ENCODE measurements at places on chromosomes 4 and X.

DNA sequence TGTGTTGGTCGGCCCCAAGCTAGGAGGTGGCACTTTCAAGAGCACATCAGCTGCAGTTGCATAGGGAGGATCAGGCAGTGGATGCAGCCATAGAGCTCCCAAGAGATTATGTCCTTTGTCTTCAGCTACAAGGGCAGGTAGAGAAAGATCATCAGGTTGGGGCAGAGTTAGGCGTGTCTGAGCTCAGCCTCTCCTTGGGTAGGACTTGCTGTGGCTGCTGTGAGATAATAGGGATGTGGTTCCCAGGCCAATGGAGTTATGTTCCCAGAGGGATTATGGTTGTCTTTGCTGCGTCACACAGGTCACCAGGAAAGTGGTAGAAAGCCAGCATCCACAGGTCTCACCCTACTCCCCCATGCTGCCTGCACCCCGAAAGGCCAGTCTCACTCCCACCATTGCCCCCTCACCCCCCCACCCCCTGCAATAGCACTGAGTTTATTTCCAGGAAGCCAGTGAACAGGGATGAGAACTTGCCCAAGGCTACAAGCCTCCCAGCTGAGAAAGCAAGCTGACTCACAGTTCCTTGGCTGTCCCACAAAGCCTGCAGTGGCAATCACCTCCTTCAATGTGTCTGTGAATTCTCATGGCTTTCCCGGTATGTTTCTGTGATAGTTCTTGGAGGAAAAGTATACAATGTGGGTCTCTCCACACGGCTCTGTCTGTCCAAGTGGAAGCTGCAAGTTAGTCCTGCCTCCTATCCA lies 148.4 kb downstream of the STPG2 start:
- no peak for DNase-seq

- peak; percentile 66 for DNase-seq
Measured at GRCh38 chrX:100413229-100413628, 3.2 kb upstream of the PCDH19 start.

DNA sequence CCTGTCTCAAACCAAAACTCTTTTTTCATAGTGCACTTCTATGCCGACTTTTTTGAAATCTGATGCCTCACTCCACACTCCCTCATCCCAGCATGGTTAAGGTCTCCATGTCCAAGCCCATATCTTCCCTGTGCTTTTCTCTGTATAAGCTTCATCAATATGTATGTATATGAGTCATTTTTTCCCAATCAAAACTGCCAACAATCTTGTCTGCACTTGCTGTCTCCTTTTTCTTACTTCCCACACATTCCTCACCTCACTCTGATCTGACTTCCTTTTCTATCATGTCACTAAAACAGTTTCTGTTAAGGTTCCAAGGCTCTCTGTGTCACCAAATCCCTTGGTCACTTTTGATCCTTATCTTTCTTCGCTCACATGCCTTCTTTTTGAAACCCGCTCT lies 88.2 kb upstream of the GPR50 start:
- no peak for DNase-seq

DNA sequence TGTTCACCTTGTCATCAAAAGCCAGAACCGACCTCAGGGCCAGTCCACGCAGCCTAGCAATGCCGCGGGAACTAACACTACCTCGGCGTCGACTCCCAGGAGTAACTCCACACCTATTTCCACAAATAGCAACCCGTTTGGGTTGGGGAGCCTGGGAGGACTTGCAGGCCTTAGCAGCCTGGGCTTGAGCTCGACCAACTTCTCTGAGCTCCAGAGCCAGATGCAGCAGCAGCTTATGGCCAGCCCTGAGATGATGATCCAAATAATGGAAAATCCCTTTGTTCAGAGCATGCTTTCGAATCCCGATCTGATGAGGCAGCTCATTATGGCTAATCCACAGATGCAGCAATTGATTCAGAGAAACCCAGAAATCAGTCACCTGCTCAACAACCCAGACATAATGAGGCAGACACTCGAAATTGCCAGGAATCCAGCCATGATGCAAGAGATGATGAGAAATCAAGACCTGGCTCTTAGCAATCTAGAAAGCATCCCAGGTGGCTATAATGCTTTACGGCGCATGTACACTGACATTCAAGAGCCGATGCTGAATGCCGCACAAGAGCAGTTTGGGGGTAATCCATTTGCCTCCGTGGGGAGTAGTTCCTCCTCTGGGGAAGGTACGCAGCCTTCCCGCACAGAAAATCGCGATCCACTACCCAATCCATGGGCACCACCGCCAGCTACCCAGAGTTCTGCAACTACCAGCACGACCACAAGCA lies 898 bp downstream of the UBQLN2 start:
- no peak for DNase-seq

GRCh38 chr4:829761-830600 lies 4.1 kb upstream of the CPLX1 start:
- no peak for DNase-seq

GRCh38 chr4:72568959-72569718 lies at the start of gene ADAMTS3:
Gene ADAMTS3, minus strand, starts transcription at chr4:72569221. Its CDS starts 459 bp downstream, at chr4:72568762.
- DNase-seq = peak; percentile 80

DNA sequence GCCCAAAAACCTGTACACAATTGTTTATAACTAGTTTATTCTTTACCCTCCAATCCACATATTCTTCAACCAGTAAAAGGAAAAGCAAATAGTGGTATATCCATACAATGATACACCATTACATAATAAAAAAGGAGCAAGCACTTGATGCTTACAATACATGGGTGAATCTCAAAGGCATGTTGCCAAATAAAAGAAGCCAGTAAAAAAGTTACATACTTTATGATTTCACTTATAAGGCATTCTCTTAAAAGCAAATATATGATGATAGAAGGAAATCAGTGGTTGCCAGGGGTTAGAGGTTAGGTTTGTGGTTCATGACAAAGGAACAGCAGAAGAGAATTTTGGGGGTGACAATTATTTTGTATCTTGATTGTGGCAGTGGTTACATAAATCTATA lies 896.1 kb upstream of the LCORL start:
- DNase-seq = no peak

GRCh38 chr4:32633421-32633820 lies 1913.3 kb downstream of the PCDH7 start:
- DNase-seq = no peak

GRCh38 chr4:123163501-123163900 lies 233.1 kb upstream of the SPRY1 start:
- DNase-seq = no peak

DNA sequence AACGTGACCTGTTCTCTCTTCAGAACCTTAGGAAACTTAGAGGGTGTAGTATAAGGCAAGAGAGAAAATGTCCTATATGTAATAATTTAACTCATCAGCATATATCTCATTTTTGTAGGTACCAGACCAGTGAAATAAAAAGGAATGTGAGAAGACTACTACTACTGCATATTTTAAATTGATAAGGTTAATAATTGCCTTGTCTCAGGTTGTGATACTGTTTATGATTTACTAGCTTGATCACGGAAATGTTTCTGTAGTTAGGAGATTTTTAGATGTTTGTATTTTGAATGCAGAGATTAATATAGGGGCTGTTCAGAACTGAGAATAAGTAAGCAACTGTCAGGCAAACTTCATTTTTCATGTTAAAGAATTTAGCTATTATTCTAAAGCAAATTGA lies 1563.4 kb downstream of the C4orf33 start:
- DNase-seq = no peak

DNA sequence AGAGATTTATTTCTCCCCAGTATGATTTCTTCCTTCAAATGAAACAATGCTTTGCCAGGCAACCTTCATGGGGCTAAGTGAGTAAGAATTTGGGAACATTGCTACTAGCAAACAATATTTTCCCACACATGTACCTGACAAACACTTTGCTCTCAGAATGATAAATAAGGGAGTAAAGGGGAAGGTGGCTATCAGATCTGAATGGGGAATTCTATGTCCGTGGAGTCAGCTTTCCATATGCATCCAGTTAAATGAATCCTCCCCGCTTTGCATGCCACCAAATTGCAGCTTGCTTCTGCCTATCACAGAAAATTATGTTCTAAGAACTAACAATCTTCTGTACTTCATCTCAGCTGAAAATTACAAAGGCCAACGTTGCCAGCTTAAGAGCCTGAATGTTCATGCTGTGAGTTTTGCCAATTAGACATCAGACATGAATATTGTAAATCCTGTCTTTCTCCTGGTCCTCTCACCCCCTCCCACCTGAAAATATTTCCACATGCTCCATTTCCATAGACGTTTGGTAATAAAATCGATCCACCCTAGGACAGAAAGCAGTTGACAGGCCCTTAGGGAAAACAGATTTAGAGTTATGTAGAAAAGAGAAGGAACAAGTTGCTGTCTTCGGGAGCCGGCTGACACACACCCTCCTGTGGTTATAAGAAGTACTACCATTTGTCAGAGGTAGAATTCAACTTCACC lies 6.3 kb downstream of the MEPE start:
- peak; percentile 50 for DNase-seq

- no peak for DNase-seq
Measured at GRCh38 chr4:8238036-8238511, 31.5 kb upstream of the HTRA3 start.

DNA sequence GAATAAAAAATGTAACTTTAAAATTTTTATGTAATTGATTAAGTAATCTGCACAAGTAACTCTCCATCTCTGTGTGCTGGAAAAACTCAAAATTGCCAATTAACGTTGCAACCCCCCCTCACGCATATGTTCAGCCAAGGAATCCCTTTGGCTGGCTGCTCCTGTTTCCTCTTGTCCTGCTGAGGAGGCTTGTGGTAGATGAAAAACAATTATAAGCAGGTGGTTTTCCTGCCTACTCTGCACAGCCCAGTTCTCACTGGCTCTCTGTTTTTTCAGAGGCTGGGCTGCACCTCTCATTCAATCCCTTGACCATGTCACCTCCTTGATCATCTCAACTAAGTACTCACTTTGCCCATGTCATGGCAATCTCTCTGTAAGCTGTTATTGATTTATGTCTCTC lies 1068.4 kb downstream of the ARAP2 start:
- DNase-seq = no peak

- no peak for DNase-seq
Measured at GRCh38 chrX:49110417-49110816, 13.1 kb downstream of the GPKOW start.

GRCh38 chrX:131067846-131068745 lies 9.9 kb downstream of the ARHGAP36 start:
- no peak for DNase-seq

- peak; percentile 42 for DNase-seq
Measured at GRCh38 chrX:8743126-8743732, 11.3 kb upstream of the ANOS1 start.
